ENCODE measurements at places on chromosomes 12 and 14. TPM values are rescaled to one million over a fixed set of nuclear protein-coding genes. Genes with fewer than 3 reads are reported as not detected.

DNA sequence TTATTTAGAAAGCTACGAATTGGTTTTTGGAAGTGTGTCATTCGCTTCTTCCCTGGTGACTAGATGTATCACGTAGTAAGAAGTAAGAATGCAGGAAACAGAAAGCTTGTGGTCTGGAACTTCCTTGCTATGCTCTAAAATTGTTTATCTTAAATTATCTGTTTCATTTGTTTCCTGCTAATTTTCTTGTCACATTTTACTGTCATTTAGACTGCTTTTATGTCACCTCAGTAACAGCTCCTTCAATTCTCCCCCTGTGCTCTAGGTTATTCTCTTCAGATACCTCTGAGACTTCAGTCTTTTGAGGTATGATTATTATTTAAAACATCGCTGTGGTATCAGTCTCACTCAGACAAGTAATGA lies 699 bp upstream of the CD69 start:
- DNase-seq = no peak

DNA sequence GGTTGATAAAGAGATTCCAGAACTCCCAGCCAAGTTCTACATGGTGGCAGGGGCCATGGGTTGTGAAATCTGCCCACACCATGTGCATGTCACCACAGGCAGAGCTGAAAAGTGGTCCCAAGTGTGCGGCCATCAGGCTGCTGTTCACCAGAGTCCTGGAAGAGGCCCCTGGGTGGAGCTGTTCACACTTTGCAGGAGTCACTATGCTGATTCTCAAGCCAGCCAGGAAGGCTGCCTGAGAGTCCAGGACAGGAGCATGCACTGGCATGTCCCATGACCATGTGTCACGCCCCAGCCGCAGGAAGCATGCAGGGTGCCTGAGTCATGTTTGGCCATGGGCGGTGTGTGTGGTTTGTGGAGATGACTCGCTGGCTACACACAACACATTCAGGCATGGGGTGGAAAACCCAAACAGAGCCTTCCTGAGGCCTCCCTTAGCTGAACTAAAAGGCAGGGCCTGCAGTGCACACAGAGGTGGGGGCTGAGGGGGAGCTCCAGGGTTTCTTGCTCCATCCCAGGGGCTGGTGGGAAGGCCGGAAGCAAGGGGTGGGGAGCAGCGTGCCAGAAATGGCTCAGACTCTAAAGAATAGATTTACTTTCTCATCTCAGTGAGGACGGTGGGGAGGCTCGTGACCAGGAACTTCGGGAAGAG lies 19.4 kb downstream of the ABCB9 start:
- DNase-seq = peak; percentile 85

Gene CMKLR1
- total RNA-seq = not detected

Gene ZFHX2
- total RNA-seq = 0.49 TPM

Gene NELL2
- 0.11 TPM for total RNA-seq

DNA sequence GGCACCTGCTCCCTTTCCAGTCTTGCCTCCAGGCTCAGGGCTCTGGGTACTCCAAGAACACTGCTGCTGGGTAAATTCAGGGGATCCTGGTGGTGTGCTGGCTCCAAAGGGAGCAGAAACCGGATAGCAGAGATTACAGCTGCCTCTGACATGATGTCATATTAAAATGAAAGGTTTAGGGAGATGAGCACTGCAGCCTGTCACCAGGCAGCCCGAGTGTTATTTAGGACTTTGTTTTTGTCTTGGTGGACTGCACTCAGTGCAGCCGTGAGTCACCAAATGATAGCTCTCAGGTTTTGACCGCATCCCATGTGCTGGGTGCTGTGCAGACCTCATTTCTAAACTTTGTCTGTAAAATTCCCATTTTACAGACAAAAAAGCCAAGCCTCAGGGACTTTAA lies 266.0 kb upstream of the CRY1 start:
- DNase-seq = no peak

Gene GSG1
- total RNA-seq = not detected

GRCh38 chr14:36502558-36503508 lies 17.2 kb downstream of the NKX2-1 start:
- DNase-seq = no peak

DNA sequence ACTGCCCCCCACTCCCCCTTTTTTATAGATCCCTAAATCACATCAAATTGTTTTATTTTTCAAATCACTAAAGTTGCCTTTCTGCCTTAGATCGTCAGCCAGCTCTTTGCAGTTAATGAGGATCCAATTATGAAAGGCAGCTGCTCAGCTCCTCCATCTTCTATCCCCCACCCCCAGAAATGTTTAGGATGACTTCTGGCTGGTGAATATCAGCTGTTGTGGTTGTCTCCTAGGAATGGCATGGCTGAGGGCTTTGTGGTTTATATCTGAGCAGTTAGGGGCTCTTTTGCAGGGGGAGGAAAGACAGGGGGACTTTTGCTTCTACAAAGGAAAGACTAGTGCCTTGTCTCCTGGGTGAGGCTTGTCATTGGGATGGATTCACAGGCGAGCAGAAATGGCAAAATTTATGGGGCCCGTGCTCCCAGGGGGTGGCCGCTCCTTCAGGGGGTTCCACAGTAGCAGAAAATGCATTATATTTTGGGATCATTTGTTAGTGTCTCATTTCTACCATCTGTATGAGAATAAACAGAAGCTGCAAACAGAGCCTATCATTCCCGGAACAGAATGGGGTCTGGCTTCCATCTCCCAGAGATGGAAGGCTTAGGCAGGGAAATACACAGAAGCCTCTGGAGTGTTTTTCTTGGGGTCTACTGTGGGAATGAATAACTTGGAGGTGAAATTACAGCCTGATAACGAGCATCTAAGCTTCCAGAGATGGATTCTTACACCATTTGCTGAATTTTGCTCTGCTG lies 6.5 kb downstream of the JDP2 start:
- no peak for DNase-seq

DNA sequence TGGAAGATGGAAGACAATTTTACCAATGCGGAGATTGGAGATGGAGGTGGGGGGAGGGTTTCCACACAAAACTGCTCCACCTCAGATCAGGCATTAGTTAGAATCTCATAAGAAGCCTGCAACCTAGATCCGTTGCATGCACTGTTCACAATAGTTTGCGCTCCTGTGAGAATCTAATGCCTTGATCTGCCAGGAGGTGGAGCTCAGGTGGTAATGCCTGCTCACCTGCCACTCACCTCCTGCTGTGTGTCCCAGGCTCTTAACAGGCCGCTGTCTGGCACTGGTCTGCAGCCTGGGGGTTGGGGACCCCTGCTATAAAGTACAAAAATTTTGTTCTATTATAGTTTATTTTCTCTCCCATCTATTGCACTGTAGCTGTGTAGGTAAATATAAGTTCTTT lies 84.9 kb upstream of the FOXG1 start:
- no peak for DNase-seq

GRCh38 chr14:36773136-36773540 lies 111.5 kb downstream of the PAX9 start:
- DNase-seq = peak; percentile 51

Gene EIF2S3B
- total RNA-seq = 9.2 TPM

Gene KRT71
- total RNA-seq = not detected

DNA sequence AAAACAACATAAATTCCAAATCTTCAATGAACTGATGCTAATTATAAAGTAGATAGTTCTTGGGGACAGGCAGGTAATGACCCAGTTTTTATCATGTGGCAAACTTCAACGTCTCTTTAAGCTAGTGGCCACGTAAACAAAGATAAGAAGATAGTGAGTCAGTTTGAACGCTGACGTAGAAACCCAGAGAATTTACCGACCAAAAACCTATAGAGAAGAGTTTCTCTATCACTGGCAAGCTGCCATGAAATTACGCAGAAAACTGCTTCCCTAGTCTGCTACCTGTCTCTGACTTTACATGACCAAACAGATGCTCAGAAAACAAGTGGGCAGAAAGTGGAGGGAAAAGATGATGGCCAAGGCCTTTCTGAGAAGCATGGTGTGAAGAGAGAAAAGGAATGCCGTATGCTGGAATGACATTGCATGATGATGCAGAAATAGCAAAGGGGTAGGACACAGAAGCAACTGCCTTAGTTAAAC lies 136.3 kb downstream of the ITPR2 start:
- DNase-seq = no peak

GRCh38 chr12:118840399-118840798 lies 140.9 kb upstream of the SRRM4 start:
- peak; percentile 29 for DNase-seq
